ENCODE measurements at places on chromosomes 16 and 17.

DNA sequence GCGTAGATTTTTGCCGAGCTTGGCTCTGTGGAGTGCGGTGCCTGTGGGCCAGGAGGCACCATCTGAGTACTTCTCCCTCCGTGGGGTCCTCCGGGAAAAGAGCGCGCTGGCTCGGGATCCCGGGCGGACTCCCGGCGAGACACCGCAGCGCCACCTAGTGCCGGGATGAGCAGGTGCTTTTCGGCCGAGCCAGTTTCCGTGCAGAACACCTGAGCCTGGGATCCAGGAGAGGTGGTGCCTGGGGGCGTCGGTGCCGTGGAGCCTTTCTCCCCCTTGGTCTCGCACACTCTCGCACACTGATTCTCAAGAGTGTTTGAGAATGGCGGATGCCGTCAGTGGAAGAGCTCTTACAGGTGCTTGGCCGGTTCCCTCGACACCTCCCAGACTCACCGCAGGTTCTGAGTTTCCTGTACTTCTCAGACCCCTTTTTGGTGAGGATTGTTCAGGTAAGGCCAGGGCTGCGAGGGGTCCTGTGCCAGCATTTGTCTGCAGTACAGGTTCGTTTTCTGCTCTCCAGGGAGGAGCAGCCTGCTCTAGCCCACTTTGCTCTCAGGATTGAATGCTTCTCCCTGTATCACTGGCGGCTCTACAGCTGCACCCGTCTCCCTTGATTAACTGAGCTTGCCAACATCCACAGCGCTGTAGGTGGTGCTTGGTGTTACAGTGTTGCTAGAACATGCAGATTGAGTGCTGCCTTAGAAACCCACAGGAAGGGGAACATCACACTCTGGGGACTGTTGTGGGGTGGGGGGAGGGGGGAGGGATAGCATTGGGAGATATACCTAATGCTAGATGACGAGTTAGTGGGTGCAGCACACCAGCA lies 23.3 kb downstream of the TBCD start:
- no peak for DNase-seq

DNA sequence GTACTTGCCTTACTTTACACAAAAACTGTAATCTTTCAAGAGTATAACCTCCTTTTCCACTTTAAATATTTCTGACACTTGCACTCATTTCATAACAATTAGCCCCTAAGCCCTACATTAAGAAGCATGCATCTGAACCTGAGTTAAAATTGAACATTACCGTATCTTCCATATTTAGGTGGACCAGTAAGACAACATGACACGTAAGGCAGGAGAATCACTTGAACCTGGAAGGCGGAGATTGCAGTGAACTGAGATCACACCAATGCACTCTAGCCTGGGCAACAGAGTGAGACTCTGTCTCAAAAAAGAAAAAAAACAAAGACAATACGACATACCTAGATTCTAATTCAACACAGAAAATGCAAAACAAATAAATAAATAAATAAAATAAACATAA lies 7.0 kb downstream of the PHF12 start:
- no peak for DNase-seq

GRCh38 chr17:34765291-34765690 lies 185.9 kb downstream of the TMEM132E start:
- DNase-seq: no peak

GRCh38 chr16:78925083-78925767 lies 675.3 kb downstream of the MAF start:
- DNase-seq: no peak

DNA sequence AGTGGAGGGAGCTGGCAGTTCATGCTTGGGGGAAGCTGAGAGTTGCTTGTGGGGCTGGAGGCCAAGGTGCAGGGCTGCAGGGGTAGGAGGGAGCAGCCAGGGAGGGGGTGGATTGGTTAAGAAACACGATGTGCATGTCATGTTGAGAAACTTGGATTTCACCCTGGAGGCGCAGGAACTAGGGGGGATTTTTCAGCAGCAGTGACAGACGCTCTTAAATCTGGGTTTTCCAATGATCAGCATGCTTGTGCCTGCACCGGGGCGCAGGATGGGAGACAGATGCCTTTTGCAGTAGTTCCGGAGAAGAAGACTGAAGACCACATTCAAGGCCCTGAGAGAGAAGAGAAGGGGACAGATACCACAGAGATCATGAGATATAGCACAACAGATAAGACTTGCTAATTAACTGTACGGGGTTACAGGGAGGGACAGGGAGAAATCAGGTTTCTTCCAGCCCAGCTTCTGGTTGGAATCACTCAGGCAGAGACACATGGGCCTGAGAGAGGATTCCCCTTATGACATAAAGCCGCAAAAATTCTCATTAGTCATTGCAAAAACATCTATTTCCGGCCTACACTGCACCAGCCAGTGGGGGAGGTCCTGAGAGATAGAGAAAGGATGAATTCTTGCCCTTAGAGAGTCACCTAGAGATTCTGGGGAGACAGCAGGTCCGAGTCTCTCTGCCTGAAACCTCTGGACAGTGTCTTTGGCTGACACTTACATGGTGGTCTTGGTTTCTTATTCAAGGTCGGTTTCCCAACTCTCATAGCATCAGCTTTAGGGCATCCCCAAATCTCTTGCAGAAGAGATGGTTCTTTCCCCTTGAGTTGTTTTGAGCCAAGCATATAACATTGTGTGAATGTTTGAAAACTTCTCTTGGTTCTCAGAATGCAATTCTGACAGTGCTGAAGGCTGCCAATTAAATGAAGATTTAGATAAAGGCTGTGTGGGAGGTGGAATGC lies 27.1 kb downstream of the CDH13 start:
- peak; percentile 17 for DNase-seq

DNA sequence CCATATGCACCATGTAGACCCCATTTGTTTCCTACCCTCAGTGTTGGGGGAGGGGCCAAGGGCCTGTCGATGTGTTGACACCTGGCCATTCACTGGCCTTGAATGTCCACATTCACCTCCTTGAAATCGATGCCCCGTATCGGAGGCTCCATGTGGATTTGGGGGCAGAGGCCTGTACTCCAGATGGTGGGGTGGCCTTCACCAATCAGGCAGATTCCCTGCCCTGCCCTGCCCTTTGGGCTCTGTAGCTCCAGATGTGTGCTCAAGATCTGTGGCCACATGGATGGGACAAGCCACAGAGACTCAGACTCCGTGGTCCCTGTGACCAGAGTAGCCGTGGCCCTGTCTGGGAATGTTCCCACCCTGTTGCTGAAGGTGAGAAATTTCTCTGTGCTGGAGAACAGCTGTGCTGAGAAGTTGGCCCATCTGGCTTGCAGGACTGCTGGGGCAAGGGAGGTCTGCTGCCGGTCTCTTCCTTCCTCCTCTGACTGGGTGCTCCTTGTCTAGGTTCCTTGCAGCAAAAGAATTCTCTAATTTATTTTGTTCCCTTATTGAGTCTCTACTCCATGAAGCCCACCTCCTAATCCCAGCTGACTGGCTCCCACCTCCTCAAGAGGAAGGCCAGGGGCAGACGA lies 221.3 kb downstream of the SEC14L1 start:
- DNase-seq: no peak

DNA sequence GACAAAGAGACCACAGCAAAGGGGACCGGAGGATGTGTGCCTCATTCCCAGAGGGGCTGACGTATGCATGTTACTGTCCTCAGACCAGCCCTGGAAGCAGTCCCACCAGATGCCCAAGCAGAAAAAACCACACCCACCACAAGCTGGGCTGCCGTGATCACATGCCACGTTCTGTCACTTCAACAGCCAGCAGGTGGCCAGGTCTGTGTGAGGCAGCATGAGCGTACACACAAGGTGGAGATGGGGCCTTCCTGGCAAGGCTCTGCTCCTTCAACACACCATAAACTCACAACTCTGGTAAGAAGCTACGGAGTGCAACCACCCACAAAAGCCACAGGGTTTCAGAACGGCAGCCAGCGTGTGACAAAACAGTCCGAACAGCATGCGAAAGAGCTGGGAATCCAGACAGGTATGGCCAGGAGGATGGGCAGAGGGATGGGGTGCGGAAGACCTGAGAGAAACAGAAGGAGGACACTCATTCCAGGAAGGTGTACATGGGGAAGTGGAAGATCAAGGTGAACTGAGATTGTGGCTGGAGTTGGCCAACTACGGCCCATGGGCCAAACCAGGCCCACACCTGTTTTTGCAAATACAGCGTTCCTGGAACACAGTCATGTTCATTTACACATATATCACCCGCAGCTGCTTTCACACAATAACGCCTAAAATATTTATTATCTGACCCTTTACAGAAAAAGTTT lies 27.9 kb downstream of the MBTPS1 start:
- DNase-seq: no peak

DNA sequence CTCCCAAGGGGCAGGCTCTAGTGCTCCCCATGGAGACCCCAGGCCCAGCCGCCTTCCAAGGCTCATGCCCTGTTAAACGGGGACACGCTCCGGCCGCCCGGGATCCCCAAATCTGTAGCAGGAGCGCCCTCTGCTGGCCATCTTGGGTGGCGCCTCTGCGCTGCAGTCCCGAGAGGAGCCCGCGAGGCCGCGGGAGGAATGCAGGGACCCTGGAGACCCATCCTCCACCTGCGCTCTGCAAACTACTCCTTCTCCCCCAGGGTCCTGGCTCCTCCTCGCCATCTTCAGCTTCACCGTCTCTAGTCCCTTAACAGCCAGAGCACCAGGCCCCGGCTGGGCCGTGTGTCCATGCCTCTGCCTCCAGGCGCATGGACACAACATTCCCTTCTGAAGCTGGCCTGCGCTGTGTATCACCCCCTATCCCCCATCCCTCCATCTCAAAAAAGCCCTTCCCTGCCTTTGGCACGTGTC lies 23.6 kb upstream of the KRT17 start:
- peak; percentile 64 for DNase-seq

DNA sequence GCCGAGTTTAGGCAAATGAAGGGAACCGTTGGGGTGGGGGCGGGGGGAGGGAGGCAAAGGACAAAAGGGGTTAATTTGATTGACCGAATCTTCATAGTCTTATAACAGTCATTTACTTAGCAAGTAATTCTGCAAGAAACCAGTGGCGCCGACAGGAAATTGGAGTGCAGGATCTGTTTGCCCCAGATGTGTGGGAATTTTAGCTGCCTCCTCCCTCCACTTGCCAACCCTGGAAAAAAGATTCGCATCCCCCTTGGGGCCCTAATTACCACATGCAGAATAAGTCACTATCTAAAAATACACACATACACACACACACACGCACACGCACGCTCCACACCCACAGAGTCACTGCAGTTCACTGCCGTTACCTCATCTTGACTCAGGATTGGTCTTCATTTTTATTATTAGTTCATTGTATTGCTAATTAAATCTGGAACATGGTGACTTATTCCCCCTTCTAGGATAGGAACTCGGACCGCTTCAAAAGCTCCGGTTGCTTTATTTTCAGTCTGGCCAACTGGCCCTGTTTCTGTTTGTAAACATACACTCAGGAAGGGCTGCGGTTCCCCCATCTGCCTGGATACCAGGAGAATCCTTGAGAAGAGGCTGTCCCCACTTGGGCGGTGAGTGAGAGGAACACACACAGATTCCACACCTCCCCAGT lies 241.6 kb upstream of the SALL1 start:
- no peak for DNase-seq

DNA sequence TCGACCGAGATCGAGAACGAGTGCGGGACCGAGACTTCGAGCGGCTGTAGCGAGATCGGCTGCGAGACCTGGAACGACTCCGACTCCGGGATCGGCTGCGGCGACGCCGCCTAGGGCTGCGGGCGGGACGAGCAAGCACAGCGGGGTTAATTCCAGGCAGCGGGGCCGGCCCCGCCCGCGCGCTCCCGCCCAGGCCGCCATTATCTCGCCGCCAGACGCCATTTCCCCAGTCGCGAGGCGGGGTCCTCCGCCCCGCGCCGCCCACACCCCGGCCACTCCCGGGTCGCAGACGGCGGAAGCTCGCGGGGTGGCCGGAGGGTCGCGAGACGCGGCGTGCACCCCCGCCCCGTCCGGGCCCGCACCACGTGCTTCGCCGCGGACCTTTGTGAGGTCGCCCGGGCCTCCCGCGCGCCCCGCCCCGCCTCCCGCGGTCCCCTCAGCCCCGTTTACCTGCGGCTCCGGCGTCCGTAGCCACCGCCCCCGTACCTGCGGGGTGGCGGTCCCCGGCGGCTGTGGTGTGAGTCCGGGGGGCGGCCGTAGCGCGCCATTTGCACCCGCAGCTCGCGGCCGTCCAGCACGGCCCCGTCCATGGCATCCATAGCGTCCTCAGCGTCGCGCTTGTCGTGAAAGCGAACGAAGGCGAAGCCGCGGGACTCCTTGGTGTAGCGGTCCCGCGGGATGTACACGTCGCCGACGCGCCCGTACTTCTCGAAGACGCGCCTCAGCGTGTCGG lies 616 bp downstream of the SRSF2 start:
- DNase-seq: peak; percentile 55

DNA sequence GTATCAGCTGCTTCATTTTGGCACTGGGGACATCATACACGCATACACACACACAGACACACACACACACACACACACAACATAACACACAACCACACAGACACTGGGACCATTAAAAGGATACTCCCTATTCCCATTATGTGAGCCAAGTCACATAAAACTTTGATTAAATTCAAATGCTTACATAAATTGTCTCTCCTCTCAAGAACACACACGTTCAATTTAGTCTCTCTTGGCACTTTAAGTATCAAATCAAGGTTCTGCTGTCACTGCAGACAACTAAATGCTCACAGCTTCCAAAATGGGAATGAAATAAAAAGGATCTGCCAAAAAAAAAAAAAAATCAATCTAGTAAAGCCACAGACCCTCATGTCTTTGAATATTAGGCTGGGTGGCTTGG lies 184.9 kb downstream of the RBFOX1 start:
- DNase-seq: no peak

DNA sequence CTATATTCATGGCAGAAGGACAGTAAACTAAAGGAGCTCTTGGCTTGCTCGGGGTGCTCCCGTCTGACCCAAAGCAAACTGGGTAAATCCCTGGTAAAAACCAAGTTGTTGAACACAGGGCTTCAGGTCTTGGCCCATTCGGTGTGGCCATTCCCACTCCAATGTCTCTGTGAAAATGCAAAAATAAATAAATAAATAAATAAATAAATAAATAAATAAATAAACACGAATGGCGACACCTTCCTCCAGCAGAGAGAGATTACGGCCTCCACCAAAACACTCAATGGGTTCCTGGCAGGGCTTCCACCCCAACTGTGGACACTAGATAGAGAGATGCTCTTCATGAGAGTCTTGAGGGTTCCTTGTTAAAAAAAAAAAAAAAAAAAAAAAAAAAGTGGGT lies 325.3 kb downstream of the SOX9 start:
- no peak for DNase-seq

GRCh38 chr16:88301886-88302285 lies 80.9 kb upstream of the ZNF469 start:
- DNase-seq: no peak

- no peak for DNase-seq
Observed at GRCh38 chr17:33803199-33803685, 451.8 kb upstream of the CCL2 start.
